ENCODE measurements at places on chromosomes 6 and 20. TPM values are rescaled to one million over a fixed set of nuclear protein-coding genes. Genes with fewer than 3 reads are reported as not detected.
A peak's percentile ranks its signal among the peaks of the same experiment; 100 is the strongest.

DNA sequence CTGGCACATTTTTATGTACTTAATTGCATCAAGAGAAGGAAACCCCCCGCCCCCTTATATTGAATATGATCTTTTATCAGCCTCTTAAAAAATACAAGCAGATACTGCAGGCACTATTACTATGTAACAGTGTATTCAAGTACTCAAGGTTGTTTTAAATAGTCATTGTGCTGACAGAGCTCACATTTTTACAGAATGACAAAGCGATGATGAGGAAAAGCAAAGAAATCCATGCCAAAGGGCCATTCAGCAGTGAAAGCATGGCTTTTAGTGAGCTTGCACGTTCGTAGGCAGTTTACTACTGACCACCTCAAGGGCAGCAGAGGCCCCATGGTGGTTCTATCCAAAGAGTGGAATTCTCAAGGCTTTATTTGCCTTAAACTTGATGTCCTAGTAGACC is 146.8 kb downstream of the RPS12 start:
- no peak for DNase-seq

DNA sequence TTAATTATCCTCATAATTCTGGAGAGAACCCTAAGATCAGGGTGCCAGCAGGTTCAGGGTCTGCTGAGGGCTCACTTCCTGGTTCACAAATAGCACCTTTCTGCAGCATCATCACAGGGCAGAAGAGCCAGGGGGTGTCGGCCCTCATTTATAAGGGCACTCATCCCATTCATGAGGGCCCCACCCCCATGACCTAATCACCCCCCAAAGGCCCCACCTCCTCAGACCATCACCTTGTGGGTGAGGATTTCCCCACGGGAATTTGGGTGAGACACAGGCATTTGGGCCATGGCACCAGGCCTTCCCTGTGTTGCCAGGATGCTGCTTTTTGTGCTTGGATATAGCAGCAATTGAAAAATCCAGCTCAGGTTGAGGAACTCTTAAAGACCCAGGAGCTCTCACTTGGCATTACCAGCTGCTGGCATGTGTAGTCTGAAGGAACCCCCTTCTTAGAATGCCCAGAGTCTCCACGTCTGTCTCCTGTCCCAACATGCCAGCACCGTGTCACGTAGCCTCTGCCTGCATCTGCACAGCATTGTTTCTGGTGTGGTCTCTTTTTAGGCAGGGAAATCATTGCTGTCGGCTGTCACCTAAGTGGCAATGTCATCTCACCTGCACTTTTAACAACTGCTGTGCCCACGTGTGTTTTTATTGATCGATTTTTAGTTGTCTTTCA is 71.5 kb downstream of the RPP40 start:
- no peak for DNase-seq

- no peak for DNase-seq
Measured at GRCh38 chr6:135797361-135797760, 54.1 kb upstream of the PDE7B start.

GRCh38 chr6:93721386-93722048 is 302.2 kb upstream of the EPHA7 start:
- no peak for DNase-seq

GRCh38 chr20:11686820-11687543 is 230.7 kb upstream of the BTBD3 start:
- DNase-seq: no peak

GRCh38 chr6:29847871-29848630 is 20.4 kb downstream of the HLA-G start:
- peak; percentile 92 for DNase-seq

DNA sequence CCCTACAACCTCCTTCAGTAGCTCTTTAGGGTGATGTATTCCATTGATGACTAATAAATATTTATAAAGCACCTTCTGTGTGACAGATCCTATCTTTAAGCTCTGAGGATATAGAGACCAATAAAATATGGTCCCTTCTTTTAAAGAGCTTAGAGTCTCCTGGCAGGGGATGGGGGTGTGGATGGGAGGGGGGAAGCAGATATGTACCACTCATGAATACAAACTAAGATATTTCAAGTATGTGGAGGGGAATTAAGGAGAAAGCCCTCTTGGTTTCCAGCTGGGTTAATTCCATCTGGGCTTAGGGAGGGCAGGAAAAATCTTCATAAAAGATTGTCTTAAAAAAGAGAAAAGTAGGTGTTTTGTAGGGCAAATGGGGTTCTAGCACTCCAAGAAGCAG is 21.6 kb upstream of the FBXO9 start:
- no peak for DNase-seq

DNA sequence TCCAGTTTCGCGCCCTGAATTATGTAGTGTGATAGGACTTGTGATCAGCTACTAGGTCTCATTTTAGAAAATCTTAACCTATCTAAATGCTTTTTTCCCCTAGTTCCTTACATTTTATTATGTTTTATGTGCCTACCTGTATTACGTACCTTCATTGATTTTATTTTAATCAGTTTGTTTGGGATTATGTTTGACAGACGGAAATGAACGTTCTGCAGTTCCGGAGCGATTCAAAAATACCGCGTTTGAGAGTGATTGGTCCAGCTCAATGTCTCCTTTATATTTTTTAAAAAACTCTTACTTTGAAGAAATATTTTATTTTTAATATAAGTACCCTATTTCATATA is 114.3 kb upstream of the BTN3A2 start:
- DNase-seq: no peak

GRCh38 chr6:123986938-123987337 is 183.3 kb downstream of the NKAIN2 start:
- no peak for DNase-seq

DNA sequence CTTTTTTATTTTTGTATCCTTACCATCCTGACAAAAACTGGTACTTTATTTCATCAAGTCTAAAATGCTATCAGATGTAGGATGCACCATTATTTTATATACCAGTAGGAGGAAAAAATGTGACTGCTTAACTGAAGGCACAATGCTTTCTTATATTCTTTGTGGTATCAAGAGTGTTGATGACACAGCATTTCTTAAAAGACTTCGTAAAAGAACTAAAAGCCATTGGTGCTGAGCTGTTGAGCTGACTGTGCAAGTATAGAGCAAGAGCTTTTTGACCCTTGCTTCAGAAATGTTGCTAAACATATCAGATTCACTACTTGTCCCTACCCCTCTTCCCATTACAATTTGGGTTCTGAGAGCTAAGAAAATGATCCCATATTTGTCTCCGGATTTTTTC is 17.5 kb downstream of the SF3B5 start:
- no peak for DNase-seq

- DNase-seq: no peak
Measured at GRCh38 chr6:68658338-68658737, 23.3 kb downstream of the ADGRB3 start.

- no peak for DNase-seq
Measured at GRCh38 chr6:112475083-112475482, 128.0 kb downstream of the RFPL4B start.

DNA sequence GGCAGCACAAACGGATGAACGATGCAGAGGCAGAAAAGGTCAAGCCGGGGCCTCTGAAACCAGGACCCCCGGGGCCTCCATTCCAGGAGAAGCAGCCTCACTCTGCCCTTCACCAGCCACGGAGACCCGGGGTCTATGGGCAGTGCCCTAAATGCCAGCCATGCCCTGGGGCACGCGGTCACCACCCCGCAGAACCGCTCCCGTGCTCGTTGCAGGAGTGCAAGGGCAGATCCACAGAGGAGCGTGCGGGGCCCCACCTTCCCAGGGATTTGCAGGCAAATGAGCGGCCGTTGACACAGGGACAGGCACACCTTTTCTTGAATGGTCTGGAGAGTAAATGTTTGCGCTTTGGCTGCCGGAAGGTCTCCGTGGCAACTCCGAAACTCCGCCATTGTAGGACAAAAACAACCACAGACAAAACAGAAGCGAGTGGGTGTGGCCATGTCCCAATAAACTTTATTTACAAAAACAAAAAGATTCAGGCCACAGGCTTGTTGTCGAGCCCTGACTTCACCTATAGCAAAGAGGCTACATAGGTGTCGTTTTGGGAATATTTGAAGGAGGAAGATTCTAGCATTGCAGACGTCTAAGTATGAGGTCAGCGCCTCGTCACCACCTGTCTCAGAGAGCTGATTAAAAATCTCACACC is 163.3 kb downstream of the TAF4 start:
- no peak for DNase-seq

GRCh38 chr20:2296524-2297356 is 939 bp downstream of the TGM3 start:
- no peak for DNase-seq

DNA sequence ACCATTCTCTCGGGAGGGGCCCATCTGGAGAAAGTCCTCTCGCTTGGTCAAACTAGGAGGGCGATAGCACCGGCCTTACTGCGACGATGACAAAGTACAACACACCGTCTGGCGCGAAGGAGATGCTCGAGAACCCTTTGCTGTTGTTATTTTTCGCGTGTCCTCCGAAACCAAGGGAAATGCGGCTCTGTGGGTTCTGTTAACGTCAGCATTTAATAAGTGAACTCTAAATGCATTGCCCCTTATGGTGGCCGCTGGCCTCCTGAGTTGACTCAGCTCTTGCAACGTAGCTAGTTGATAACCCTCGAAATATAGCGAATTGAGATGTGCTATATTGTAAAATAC is 577 bp upstream of the SCAND1 start:
- no peak for DNase-seq

GRCh38 chr20:41342474-41343464 is 2.1 kb downstream of the LPIN3 start:
- DNase-seq: no peak

DNA sequence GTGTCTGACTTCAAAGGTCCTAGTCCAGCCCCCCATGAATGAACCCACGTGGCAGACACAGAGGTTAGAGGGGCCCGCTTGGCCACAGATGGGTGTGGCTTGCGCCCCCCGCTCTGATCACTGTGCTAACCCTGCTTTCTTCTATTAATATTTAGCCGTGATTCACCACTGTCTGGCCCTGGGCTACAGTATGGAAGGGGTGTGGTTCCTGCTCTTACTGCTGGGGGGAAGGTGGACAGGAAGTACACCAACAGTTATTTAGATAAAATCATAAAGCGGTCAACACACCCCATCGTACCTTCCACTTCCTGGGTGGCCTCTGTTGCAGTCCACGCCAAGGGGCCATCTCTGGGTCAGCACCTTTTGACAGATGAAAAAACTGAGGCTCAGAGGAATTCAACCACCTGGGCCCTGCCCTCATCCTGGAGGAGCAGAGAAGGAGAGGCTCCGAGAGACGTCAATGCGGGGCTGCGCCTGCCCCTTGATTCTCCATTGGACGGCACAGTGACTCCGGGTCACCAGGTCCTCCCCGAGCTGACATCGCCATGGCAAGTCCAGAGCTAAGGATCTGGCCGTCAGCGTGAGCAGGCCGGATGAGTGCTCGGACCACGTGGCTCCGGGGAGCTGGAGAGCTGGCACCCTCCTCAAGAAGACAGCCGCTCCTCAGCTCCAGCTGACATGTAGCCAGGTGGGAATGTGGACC is 206.3 kb downstream of the PREX1 start:
- no peak for DNase-seq

DNA sequence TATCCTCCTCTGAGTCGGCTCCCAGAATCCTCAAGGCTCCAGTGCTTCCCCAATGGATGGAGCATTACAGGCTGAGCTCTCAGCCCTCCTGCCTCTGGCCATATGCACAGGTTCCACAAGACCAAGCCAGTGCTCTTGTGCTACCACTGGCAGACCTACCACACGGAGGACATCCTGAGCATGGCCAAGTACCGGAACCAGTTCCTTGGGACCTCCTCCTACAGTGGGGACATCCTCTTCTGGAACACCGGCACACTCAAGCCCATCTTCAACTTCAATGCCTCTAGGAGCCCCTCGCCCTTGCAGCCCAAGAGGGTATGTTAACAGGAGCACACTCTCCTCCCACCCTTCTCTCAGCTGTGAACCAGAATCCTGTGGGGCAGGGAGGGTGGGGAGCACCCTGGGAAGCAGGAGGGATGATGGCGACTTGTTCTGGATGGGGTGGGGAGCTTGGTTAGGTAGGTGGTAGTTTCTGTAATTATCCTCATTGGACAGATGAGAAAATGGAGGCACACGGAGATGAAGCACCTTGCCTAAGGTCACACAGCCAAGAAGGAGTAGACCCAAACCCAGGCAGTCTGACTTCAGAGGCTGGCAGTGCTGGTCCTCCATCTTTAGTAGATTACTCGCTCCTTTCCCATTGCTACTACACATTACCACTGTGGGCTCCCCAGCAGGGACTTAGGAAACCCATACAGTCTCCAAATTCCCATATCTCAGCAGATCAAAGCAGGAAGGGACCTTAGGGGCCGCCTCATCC is 58.6 kb downstream of the EFCAB8 start:
- DNase-seq: no peak

DNA sequence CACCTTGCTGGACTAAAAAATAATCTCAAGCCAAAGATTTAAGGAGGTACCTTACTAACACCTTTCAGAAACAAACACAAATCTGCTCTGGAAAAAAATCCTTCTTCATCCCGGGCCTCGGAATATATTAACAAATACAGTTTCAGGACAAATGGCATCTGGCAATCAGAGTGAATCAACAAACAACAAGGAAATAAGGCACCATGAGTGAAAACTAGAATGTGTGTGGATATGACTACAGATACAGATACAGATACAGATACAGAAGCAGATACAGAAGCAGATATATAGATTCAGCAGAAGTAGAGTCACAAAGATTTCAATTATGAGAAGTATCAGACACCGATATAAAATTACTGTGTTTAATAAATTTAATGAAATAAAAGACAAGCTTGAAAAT is 178.4 kb downstream of the QKI start:
- DNase-seq: no peak

DNA sequence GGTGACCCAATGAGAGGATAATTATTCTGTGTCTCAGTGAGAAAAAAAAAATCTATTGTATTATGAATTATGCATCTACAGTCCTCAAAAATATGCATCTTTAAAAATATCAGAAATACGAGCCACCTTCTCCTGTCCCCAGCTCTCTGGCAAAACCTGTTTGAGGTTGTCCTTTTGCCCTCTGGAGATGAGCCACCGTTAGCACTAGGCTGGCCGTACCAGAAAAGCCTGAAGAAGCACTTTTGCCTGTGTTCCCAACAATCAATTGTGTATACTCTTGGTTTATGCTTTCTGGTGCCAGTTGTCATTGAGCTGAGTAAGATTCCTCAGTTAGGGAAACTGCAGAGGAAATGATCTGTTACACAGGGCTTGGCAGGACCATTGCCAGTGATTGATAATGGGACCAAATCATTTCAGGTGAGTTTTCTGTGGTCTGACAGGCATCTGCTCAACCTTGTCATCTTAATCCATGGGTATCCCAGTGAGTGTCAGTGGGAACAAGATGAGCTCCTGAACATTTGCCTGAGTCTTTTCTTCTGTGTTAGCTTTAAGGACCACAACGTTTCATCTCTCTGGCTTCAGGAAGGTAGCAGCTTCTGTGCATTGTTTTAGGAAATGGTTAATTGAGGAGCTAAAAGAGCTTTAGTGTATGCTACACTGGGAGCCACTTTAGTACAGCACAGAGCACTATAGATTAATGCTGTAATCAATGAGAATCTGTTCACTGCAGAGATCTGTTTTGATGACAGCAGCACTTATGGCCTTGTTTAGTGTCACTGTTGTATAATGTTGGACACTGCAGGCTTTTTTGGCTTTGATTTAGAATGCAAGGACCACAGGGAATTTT is 330.1 kb downstream of the RIMS1 start:
- DNase-seq: no peak

TNFRSF6B gene
- not detected for total RNA-seq

OLIG3 gene
- total RNA-seq: not detected

GABRR1 gene
- not detected for total RNA-seq

ARID1B gene
- total RNA-seq: 61.1 TPM

BTN1A1 gene
- total RNA-seq: not detected
